Body of pancreas (tissue), 4 donors: ENCODE measurements at places on chromosomes 2 and 18.

DNA sequence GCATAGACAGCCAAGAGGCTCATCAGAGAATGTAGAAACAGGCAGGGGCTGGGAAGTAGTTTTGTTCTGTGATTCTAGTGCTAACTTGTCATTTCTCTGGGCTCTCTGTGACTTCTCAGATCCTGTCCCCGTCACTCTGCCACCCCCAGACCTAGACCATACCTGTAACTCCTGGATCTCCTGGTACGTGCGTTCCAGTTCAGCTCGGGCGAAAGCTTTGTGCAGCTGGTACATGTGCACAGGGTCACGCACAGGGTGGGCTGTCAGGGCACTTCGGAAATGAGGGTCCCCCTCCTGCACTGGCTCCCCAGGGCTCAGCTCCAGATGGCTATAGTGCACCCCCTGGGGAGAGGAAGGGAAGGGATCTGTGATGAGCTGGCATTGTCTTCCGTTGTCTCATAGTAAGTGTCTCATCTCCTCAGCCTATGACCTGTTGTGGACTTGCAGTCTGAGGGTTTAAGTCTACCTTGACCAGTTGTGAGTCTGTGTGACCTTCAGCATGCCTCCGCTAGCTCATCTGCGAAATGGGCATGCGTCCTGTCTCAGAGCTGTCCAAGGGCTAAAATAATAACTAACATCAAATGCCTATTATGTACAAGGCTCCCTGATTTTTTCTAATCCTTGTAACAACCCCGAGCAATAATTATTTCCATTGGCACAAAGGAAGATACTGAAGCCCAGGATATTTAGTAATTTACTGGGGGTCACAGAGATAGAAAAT, 2.7 kb downstream of the CHPF start:
- DNase-seq, result no peak

DNA sequence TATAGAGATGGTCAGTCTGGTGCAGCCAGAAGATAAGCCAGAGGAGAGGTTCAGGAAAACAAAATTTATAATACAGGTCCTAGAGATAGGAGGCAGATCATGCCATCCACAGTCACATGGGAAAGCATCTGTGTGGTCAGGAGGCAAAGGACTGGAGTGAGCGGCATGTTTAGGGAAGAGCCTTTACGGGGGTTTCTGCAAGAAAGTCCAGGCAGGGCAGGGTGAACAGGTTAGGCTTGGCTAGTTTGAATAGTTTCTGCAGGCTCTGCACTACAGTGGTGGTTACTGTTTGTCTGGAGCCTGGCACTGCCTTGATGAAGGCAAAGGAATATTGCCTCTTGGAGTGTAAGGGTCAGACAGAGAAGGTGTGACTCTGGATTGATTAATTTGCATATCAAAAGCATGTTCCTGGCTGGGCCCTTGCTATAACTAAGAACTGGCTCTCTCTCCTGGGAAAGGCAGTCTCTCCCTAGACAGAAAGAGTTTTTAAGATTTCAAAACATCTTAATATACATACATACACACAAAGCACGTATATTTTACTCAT, 1034.7 kb upstream of the CHAC2 start:
- no peak for DNase-seq

GRCh38 chr2:60992985-60993392, 24.5 kb upstream of the PEX13 start:
- peak; percentile 50 for DNase-seq

DNA sequence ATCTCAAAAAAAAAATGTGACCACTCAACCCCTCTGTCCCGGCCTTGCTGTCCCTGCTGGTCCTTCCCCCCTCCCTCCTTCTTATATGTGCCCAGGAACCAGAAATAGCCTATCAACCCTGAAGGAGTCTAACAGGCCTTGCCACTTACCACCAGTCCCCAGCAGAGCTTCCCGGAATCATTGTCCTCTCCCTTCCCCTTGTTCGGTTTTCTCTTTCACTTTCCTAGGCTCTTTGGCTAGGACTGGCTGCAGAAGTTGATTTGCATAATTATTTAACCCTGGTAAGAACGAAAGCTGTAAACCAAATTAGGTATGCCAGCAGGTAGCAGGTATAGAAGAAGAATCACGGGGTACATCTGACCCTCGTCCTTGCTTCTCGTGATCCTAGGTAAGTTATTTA, 72.6 kb upstream of the ZNF532 start:
- DNase-seq, result no peak

GRCh38 chr2:133044556-133044955, 374.6 kb upstream of the LYPD1 start:
- no peak for DNase-seq

DNA sequence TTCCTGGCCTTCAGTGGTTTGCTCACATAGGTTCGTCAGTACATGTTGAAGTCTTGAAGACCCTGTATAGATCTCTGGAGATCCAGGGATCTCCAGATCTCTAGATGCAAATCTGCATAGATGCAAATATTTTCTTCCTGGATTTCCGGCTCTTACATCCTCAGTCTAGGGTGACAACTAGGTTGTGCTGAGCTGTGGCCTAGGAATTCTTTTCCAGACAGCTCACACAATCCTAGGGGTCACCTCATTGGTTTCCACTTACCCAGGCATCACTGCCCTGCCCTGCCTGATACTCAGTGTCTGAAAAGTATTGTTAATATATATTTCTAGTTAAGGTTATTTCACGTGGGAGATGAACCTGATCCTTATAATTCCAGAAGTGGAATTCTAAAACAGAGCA, 105.1 kb upstream of the TTC27 start:
- DNase-seq, result no peak

DNA sequence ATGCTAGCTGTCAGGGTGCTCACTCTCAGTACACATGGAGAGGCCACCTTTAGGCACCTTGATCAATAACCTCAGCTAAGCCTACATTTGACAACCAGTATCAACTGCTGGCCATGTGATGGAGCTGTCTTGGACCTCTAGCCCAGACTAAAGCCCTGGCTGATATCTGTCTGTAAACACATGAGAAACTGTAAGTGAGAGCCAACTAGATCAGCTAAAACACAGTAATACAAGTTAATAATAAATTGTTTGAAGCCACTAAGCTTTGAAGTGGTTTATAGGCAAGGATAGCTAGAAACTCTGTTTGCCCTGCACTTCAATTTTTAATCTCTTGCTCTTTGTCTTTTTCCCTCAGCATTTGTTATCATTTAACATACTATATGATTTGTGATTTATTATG, 407.1 kb downstream of the SPAG16 start:
- DNase-seq, result no peak

DNA sequence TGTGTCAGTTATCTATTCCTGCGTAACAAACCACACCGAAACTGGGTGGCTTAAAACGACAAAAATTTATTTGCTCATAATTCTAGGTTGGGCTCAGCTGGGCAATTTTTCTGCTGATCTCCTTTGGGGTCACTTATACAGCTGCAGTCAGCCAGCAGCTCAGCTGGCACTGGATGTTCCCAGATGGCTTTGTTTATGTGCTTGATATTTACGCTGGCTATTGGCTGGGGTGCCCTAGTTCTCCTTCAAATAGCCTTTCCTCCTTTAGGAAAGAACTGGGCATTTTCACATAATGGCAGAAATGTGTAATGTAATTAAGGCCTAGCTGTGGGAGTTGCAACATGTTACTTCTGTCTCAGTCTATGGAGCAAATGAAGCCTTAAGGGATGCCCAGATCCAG, 142.2 kb downstream of the B3GNT2 start:
- no peak for DNase-seq

GRCh38 chr18:78293540-78293939, 686.1 kb upstream of the SALL3 start:
- no peak for DNase-seq

GRCh38 chr2:27497288-27497627, 619 bp downstream of the GCKR start:
- DNase-seq, result no peak

DNA sequence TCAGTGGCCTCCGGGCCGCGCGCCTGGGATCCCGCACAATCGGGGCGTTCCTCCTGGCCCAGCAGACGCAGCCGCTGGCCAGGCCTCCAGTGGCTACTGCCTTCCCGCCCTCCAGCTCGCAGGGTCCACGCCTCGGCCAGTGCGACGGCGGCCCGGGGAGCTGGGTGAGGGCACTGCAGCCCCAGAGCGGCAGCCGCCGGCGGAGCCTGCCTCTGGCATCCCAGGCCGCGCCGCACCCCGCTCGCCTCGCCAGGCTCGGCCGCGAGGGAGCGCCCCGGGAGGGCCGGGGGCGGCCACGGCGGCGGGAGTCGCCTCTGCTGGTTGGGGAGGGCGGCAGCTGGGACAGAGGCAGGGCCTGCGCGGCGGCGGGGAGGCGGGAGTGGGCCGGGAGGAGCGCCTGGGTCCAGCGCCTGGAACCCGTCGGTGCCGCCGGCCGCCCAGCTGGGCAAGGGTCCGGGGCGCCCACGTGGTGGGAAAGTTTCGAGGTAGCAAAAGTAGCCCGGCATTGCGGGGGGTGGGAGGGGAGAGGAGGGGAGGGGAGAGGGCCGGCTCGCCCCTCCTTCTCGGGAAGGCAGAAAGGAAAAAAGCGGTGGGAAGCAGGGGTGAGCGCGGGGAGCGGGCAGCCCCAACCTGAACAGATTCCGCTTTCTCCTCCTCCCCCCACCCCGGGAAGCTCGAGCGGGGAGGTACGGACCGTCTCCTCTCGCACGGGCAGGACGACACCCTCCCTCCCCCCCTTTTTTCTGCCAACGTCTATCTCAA, 1.5 kb upstream of the INHBB start:
- DNase-seq, result no peak

- DNase-seq, result no peak
These were observed 141.5 kb downstream of the SPHKAP start for GRCh38 chr2:228039752-228040534.

GRCh38 chr2:14616950-14617349, 15.6 kb upstream of the LRATD1 start:
- DNase-seq, result no peak

GRCh38 chr2:237758185-237758584, 40.4 kb upstream of the RBM44 start:
- no peak for DNase-seq

- DNase-seq, result peak; percentile 85
These were observed at the start of gene ZNF512 for GRCh38 chr2:27582695-27583389. TSS of gene ZNF512 (plus strand) at chr2:27583042. CDS start at chr2:27583113, 71 bp downstream.

DNA sequence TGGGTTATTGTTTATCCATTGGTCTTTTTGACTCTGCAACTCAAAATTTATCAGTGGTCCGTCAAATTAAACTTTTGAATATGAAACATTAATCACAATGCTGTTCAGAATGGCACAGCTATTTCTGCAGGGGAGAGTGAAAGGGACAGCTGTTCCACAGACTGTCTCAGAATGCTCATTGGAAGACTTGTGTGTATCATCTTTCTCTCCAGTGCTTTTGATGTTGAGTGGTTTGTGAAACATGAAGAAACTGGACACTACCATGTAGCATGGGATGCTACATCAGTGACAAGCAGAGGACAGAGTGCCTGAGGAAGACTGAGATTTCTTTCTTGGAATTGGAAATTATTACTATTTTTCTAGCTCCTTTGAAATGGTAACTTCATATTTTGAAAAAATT, 115.7 kb downstream of the PLCL1 start:
- no peak for DNase-seq

DNA sequence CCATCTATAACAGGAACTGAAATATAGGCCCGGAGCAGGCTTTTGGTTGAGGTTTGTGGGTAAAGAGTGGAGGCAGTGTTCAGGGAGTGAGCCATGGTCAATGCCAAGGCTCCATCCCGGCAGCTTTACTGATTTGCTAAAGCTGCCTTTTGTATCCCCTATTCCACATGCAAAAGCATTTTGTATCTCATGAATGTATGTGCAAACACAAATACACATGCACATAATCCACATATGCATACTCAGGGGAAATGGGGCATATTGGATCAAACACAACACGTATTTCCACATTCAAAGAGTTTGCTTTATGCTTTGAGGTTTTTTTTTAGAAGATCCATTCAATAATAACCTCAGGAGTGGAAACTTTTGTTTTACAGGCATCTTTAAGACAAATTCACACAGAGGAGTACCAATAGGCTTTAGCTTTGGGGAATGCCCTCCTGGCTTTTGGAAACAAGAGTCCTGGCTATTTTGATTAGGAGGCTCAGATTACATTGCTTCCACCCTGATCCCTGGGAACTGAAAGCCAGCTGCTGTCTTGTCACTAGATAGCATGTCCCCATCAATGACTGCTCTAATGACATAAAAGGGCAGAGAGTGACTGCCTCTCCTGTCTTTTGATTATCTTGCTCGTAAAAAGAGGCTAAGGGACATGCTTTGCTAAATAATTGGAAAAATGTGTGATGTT, 263.2 kb downstream of the EN1 start:
- no peak for DNase-seq

GRCh38 chr2:183029219-183029618, 9.0 kb downstream of the NCKAP1 start:
- no peak for DNase-seq
